Esophagus muscularis mucosa (tissue), 4 donors: ENCODE measurements at places on chromosomes 13 and 19. TPM values are rescaled to one million over a fixed set of nuclear protein-coding genes. Genes with fewer than 3 reads are reported as not detected.
A peak's percentile ranks its signal among the peaks of the same experiment; 100 is the strongest.

The CAPS gene
- 5.5 TPM for total RNA-seq

GRCh38 chr13:102401766-102402165 is at the start of gene FGF14:
TSS of gene FGF14 (minus strand) at chr13:102402048.
- no peak for DNase-seq

The CALM3 gene
- 155 TPM for total RNA-seq

DNA sequence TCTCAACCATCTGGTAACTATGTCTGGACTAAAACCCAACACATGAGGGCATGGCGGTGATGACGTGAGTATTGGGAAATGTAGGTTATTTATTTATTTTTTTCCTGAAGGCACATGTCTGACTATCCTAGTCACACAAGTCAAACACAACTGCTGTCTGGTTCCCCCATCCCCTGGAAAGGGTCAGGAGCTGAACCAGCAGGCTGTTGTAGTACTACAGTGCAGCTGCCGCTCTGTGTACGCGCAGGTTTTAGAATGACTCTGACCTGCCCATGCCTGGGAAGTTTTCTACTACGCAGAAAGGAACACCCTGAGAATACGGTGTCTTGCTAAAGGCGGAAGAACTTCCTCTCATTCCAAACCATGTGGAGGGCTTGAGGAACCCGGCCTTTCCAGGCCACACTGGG is 1.2 kb downstream of the SLC7A1 start:
- DNase-seq, result peak; percentile 92

The MATK gene
- 1.5 TPM for total RNA-seq

DNA sequence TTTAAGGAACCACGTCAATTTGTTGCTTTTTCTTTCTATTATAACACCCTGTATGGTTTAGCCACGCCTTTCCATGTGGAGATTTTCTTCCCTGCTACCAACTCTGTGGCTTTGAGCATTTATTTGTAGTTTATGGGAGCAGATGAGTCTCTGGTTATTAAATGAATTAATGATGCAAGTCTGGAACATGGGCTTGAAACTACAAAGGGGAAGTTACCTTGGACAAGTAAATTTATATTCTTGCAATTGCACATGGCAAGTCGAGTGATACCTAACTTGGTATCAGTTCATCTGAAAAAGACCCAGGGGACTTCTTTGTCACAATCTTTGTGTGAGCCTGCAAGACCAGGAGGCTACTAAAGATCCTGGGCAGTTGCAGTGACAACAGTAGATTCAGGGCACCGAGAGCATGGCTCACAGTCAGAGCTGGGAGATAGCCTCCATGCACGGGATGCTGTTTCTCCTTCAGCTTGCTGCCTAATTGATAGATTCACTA is 24.4 kb downstream of the B3GLCT start:
- no peak for DNase-seq

The CXCL17 gene
- not detected for total RNA-seq

The RUBCNL gene
- total RNA-seq, result 0.86 TPM

The C19orf33 gene
- total RNA-seq, result 8.6 TPM

- DNase-seq, result no peak
Measured at GRCh38 chr13:73608157-73608516, 526.1 kb downstream of the KLF12 start.

- DNase-seq, result no peak
Measured at GRCh38 chr19:21202865-21203494, 61.1 kb downstream of the ZNF431 start.

DNA sequence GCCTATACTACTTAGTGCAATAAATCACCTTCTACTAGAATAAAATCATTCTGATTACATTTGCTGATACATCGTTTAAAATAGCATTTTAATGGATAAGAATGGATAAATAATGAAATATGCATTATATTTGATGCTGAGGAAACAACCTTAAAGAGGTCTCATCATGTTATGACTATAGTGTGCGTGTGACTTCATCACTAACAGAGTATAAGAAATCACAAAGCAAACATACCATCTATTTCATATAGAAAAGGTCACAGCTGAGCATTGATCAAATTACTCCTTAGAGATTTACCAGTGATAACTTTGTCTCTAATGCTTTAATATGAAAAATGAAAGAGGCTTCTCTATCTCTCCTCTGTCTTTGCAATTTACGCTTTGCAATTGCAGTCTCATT is 1620.3 kb upstream of the SLC10A2 start:
- no peak for DNase-seq

GRCh38 chr13:43804461-43805070 is 17.8 kb upstream of the ENOX1 start:
- DNase-seq, result no peak

The LTBP4 gene
- 421 TPM for total RNA-seq

GRCh38 chr13:88979465-88980175 is 1308.4 kb downstream of the SLITRK5 start:
- no peak for DNase-seq

- no peak for DNase-seq
Measured at GRCh38 chr19:18308051-18308947, 14.6 kb downstream of the LSM4 start.

DNA sequence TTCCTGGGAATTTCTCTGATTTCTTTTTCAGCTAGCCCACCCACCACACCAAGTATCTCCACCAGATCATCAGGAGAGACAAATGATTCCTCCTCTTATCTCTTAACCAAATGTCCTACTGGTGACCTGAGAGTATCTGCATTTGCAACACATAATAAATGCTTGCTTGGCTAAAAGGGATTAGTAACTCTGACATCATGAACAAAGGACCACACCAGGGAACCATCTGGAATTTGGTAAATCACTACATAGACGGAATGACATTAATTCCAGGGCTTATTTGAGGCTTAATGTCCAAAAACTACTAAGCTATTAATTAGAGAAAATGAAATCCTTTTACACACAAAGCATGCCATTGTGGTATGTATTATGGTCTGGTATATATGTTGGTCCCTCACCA is 139.0 kb downstream of the RAP2A start:
- DNase-seq, result no peak

The MRI1 gene
- 37.8 TPM for total RNA-seq

GRCh38 chr19:35264268-35265125 is 4.3 kb upstream of the USF2 start:
- DNase-seq, result no peak

- no peak for DNase-seq
Measured at GRCh38 chr13:106385654-106386053, 149.8 kb downstream of the EFNB2 start.

The KRTDAP gene
- not detected for total RNA-seq

GRCh38 chr19:50702158-50702870 is 17.3 kb downstream of the SHANK1 start:
- no peak for DNase-seq

DNA sequence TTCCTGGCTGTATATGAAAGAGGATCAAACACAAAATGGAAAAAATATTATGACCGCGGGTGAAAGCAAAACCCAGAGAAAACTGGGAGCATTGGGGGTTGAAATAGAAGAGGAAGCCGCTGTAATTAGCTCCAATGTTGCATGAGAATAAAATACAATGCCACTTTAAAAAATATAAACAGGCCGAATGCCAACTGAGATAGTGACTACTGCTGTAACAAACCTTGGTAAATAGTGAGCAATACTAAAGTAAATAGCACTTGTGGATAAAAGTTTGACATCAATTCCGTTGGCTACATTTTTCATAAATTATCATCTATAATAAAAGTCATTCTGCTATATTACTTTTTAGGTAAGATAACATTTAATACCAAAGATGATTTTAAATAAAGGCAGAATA is 395.8 kb upstream of the MIR17HG start:
- DNase-seq, result no peak

DNA sequence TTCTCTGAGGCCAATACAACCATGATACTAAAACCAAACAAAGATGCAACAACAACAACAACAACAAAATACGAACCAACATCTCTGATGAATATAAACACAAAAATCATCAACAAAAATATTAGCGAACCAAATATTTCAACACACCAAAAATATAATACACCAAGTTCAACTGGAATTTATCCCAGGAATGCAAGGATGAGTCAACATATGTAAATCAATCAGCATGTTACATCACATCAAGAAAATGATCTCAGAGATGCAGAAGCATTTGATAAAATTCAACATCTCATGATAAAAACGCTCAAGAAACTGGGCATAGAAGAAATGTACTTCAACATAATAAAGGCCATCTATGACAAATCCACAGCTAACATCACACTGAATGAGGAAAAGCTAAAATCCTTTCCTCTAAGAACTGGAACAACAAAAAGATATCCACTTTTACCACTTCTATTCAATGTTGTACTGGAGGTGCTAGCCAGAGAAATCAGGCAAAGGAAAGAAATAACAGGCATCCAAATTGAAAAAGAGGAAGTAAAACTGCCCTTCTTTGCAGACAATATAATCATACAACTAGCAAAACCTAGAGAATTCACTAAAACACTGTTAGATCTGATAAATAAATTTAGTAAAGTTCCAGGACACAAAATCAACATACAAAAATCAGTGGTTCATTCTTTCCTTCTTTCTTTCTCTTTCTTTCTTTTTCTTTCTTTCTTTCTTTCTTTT is 2448.7 kb upstream of the PCDH20 start:
- DNase-seq, result no peak
